Activated effector memory CD4-positive, alpha-beta T cell treated with Interleukin-2 at 50 U/mL for 16 hours (primary cell): ENCODE measurements at places on chromosomes 5 and 9.

DNA sequence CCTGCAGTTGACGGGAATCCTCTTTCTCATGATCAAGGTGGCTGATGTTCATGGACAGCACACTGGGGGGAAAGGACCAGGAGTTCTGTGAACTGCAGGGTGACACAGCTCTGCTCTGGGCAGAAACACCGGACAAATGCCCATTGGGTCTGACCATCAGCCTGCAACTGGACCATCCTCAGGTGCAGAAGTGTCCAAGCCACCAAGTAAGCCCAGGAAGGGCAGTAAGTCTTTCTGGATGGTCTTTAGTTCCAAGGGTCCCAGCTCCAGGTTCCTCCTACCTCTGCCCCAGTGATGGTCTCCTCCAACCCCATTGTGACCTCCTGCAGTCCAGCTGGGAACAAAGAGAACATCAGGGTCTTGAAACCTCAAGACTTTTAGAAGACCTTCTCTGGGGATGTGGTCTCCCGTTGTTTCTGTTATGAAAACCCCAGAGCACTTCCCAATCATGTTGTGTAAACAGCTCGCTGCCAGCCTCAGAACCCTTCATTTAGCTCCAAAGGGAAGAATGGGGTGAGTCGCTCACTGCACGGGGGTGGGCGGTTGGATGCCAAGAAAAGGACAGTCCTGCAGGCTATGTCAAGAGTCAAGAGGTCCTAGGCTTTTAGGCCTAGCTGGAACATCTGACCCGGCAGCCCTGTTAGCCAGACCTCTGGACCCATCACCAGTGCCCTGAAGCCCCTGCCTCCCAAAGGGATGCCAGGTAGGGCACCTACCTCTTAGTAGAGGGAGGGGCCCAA lies 41.8 kb upstream of the TCF7 start:
- no peak for DNase-seq

DNA sequence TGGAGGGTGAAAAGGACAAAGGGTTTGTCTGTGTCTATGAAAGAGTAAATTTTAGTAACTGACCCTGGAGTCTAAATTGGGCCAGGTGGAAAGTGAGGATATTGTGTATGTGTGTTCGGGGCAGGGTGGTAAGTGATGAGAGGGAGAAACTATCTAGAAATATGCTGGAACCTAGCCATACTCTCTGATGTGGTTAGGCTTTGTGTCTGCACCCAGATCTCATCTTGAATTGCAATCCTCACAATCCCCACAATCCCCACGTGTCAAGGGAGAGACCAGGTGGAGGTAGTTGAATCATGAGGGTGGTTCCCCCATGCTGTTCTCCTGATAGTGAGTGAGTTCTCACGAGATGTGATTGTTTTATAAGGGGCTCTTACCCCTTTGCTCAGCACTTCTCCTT lies 60.6 kb downstream of the COMMD10 start:
- no peak for DNase-seq

DNA sequence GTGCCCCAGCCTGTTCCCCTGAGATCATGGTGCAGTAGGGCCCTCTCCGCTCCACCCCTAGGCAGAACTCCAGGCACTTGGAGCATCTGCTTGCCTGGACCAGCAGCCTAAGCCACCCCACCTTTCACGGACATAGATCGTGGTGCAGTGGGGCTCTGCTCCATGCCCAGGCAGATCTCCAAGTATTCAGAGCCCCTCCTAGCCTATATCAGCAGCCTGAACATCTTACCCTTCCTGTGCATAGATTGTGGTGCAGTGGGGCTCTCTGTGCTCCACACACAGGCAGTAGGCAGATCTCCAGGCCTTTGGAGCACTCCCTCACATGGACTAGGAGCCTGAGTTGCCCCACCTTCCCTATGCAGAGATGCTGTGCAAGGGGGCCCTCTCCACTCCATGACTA lies 103.0 kb downstream of the GLIS3 start:
- no peak for DNase-seq

- DNase-seq, result no peak
These were observed 338.1 kb upstream of the ATP10B start for GRCh38 chr5:161190086-161190485.

GRCh38 chr5:131609774-131610173 lies 25.3 kb downstream of the RAPGEF6 start:
- DNase-seq, result no peak

DNA sequence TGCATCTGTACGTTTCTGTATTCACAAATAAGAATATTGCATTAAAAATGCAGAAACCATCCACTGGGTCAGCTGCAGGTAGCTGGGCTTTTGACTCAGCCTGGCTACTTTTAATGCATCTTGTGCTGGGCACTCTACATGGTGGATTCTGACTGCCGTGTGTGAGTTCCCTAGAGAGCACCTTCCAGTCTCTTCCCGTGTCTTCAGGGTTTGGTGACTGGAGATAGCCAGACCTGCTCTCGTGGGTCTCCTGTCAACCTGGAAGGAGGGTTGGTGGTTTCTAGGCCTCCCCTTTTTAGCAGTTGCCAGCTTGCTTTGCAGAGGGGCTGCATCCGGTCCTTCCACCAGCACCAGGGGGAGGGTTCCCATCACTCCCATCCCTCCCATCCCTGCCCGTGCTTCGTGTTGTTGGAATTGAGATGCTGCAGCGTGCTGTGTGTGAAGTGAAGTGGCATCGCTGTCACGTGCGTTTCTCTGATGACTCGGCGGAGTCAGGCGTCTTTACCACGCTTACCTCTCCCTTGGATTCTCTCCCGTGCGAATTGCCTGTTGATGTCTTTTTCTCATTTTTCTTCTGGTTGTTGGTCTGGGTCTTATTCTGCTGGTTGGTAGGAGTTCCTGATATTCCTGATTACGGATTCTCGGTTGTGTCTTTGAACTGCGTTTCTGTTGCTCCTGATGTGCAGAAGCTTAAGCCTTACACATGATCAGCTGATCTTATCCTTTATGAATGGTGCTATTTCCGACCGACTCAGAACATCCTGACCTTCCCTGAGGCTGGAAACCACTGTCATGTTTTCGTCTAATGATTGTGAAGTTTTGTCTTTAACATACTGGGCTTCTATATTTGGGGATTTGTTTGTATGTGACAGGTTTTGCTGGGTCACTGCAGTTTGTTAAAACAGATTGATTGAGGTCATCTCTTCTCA lies 16.9 kb downstream of the FBXW5 start:
- no peak for DNase-seq

DNA sequence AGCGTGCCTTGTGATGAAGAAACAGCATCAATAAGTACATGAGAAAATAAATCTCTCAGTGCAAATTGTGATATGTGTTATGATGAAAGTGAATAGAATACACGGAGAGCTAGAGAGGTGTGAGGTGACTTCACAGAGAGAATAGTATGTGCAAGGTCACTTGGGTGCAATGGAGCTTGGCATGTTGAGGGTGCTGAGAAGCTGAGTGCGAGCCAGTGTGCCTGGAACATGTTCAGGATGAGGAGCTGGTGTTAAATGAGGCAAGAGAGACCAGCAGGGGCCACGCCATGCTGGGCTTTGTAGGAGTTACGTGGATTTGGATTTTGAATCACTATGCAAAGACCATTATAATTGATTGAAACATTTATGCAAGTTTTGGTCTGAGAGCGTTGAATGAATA lies 12.8 kb upstream of the RPS23 start:
- no peak for DNase-seq

DNA sequence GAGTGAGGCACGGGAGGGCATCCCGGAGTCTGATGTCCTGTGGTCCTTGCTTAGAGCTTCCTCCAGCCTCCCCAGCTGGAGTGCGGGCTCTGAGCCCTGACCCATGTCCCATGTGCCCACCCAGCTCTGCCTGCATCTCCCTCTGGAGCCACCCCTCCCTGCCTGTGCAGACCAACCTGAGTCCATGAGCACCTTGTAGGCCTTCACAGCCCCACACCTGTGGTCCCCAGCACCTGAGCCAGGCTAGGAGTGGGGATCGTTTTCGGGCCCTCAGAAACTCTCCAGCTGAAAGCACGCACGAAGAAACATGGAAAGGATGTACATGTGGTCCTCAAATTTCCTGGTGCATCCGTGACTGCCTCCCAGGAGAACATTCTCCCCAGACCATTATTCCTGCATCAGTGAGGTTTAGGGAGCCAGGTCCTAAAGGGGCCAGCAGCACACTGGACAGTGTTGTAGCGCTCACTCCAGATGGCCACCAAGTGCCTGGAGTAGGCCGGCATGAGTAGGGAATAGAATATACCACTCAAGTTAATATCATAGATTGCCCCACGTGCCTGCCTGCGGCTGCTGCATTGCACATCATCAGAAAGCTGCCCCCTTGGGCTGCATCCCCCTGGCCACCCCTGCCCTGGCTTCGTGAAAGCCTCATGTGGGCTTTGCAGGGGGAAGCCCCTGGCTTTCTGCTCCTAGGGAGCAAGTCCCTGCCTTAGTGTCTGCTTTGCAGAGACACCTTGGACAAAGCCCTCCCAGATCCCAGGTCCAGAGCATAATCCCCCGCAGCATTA lies 80.6 kb downstream of the WNK2 start:
- no peak for DNase-seq

GRCh38 chr5:58933891-58934628 lies 351.2 kb downstream of the RAB3C start:
- no peak for DNase-seq

GRCh38 chr9:18452276-18452675 lies 21.7 kb upstream of the ADAMTSL1 start:
- no peak for DNase-seq

DNA sequence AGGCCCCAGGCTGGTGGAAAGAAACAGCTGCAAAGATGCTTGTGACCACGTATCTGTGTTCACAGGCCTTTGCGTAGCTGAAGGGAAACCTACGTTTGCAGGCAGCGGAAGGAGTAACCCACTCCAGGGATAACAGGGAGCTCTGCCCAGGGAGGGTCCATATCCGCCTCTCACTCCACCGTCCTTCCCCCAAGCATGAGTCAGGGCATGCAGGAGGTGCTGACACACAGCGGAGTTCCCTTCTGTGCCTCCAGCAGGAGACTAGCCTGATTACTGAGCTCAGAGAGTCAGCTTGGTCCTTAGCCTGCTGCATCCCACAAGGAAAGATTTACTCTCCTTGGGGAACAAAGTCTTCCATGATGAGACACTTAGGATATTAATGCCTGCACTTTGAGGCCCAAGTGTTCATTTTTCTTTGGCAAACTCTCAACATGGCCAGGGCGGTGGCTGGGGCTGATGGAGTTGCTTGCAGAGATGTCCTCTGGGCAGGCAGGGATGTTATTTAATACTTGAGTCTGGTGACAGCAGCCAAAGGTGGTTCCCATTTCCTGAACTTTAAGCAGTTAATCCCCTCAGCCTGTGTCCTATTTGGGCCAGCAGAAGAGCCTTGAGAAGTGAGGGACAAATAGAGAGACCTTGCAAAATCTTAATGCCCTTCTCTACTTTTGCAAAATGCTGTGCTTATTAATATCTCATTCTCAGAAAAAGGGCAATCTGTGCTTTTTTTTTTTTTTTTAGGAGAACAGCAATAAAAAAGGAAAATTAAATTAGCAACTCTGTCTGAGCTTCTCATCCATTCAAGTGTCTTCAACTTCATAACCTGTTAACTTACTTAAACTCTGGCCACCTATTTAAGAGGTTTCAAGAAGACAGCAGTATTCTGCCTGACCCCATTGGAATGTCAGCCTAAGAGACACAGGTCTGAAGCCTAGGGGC lies 222.1 kb downstream of the HSPA4 start:
- DNase-seq, result no peak

DNA sequence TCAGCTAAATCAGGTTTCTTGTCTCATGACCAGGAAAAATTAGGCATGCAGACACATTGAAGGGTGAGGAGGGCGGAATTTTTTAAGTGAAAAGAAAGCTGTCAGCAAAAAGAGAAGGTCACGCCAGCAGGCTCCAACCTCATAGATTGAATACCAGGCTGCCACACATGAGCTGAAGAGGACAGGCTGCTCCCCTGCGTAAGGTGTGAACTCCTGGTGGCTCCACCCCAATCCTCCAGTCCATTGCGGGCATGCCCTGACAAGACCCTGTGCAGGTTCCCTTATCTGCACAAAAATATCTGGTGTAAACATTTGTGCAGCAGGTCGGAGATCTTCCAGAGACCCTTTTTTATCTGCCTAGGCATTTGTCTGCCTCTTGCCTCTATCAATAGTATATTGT lies 22.9 kb upstream of the TEX10 start:
- no peak for DNase-seq

GRCh38 chr5:17151686-17152085 lies 65.7 kb upstream of the BASP1 start:
- no peak for DNase-seq

- DNase-seq, result no peak
These were observed 45.7 kb downstream of the MARCHF3 start for GRCh38 chr5:126984632-126985031.

- DNase-seq, result no peak
These were observed 61.5 kb downstream of the NR3C1 start for GRCh38 chr5:143341807-143342570.

DNA sequence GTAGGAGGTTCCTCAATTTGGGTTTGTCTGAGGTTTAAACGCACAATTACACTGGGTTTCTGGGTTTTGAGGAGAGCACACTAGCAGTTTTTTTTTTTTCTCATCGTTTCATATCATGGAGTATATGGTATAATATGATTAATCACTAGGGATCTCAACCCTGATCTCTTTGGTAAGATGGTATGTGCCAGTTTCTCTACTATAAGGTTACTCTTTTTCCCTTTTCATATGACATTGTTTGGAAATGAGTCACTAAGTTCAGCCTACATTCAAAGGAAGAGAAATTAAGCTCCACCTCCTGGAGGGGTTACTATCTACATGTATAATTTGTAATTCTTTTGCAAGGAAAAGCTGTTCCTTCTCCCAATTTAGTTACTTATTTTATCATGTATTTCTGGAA lies 35.2 kb downstream of the MTRR start:
- no peak for DNase-seq

GRCh38 chr9:79577969-79578723 lies 6.4 kb downstream of the TLE4 start:
- no peak for DNase-seq
